ENCODE measurements at places on chromosomes 16 and 17.

DNA sequence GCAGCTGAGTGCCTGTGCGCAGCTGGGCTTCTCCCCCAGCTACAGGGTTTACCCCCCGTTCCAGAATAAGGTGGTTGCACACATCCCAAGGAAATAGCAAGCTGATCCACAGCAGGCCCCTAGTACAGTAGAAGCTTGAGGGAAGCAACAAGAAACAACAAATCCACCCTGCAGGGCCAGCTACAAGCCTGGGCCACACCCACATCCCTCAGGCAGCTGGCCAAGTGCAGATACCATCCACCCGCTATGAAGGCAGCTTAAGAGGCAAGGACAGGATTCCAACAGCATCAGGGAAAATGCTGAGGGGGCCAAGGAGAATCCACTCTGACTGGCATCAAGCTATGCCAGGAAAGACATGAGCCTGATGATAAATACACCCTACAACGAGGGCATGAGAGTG lies 66.9 kb upstream of the RCVRN start:
- no peak for DNase-seq

DNA sequence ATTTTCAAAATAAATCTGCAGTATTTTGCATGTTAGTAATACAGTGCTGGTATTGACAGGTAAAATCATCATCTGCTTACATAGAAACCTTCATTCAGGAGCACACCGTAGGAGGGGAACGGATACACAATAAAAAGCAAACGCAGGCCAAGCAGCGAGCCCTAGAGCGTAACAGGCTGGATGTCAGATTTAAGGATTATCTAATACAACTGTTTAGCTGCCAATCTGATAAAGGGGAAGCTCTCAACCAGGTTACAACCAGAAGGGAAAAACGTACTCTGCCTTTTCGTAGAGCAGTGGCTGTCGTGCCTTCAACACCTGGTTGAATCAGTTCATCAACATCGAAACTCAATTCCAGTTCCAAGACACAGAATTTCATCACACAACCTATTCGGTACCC lies 16.4 kb upstream of the CUEDC1 start:
- no peak for DNase-seq

DNA sequence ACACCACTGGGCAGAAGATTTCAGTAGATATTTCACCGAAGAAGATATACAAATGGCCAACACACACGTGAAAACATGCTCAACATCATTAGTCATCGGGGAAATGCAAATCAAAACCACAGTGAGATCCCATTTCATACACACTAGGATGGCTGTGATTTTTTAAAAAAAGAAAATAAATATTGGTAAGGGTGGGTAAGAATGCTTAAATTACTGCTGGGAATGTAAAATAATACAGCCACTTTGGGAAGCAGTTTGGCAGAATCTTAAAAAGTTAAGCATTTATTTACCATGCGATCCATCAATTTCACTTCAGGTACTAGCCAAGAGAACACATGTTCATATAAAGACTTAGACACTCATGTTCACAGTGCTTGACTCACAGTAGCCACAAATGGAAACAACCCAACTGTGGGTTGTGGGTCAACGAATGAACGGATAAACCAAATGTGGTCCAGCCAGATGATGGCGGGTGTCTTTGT lies 6.5 kb upstream of the C16orf74 start:
- no peak for DNase-seq

GRCh38 chr17:37815536-37815935 lies 70.7 kb upstream of the HNF1B start:
- no peak for DNase-seq

GRCh38 chr16:46709469-46710005 lies 20.1 kb downstream of the ORC6 start:
- DNase-seq, result no peak

- DNase-seq, result no peak
These were observed 13.9 kb downstream of the TSPOAP1 start for GRCh38 chr17:58314706-58315015.

Data from right renal pelvis (tissue), 4 donors.